Uterus (tissue), 4 donors: ENCODE measurements at places on chromosomes 11 and 22. TPM values are rescaled to one million over a fixed set of nuclear protein-coding genes. Genes with fewer than 3 reads are reported as not detected.

DNA sequence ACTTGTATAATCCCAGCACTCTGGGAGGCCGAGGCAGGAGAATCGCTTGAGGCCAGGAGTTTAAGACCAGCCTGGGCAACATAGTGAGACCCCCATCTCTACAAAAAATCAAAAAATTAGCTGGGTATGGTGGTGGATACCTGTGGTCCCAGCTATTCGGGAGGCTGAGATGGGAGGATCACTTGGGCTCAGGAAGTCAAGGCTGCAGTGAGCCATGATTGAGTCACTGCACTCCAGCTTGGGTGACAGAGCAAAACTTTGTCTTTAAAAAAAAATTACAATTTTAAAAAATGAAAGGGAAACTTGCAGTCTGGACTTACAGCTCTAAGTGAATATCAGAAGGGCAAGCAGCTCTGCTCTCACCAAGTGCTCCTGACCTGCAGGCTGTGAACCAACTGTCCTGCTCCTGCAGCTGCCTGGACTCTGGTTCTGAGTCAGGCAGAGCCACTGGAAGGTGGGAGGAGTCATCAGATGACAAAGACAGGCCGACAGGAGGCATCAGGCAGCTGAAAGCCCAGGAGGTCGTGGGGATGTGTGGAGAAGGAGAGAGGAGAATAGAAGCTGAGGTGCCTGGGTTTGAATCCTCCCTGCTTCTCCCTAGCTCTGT, 9.6 kb downstream of the SMTNL1 start:
- no peaks in the 10 kb centered on the region for H3K4me1 ChIP-seq
- no peak overlapping the region for H3K27ac ChIP-seq
- no peaks in the 10 kb centered on the region for H3K36me3 ChIP-seq
- H3K27me3 ChIP-seq, result no peaks in the 10 kb centered on the region

DNA sequence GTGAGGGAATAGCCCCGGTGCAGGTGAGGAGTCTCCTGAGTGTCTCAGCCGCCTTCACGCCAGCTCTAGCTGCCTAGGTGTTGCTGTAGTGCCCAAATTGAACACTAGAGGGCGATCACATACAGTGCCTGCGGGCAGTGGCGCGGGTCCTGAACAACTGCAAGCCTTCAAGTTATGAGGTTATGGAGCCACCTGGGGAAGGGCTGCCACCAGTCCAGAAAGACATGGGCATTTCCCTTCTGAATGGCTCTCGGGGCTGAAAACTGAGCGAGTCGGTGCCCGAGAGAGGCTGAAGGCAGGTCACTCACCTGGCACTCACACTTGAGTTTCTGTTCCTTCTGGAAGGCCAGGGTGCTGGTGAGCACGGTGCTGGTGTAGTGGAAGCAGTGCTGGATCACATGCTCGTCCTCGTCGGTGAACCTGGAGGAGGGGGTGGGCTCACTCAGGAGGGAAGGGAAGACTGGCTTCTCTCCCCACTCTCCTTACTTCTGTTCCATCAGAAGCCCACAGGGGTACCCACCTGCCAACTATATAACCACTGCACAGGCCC, 88.4 kb downstream of the PDE2A start:
- no peak overlapping the region for H3K27ac ChIP-seq
- H3K36me3 ChIP-seq, result no peaks in the 10 kb centered on the region
- H3K4me1 ChIP-seq, result peaks cover 6% of the 10 kb centered on the region
- H3K27me3 ChIP-seq, result peaks cover 9% of the 10 kb centered on the region
- DNase-seq, result peak; percentile 70

DNA sequence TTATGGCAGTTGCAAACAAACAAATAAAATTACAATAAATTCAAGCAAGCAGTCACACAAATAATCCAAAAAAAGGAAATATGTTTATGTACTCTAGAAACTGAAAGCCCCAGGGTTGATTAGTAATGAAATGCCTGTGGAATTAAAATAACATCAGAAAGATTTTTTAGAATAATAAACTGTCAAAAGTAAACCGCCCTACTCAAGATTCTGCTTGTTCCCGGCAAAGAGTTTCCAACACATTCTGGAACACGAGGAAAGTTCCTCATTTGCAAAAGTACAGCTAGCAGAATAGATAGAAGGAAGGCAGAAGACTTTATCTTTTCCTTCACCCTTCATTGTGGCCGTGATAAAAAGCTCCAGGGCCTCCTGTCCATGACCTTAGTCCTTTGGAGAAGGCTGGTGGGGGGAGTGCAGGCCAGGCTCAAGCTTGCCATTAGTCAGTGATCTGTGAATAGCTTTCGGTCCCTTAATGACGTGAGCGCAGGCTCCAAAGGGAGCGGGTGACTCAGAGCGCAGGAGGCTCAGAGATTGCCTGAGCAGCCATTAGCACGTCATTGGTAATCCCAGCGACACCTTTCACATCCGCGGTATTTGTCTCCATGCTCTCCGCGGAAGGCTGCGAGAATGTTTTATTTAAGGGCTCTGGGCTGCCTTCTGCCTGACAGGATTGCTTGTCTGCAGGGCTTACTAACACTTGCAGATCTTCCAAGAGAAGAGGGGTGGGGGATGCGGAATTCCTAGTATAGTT, 458.3 kb downstream of the METTL15 start:
- H3K27me3 ChIP-seq, result no peaks in the 10 kb centered on the region
- DNase-seq, result peak; percentile 12
- H3K36me3 ChIP-seq, result no peaks in the 10 kb centered on the region
- no peaks in the 10 kb centered on the region for H3K4me1 ChIP-seq
- H3K4me3 ChIP-seq, result no peak overlapping the region
- no peak overlapping the region for H3K27ac ChIP-seq

Gene ACRV1
- total RNA-seq, result not detected

DNA sequence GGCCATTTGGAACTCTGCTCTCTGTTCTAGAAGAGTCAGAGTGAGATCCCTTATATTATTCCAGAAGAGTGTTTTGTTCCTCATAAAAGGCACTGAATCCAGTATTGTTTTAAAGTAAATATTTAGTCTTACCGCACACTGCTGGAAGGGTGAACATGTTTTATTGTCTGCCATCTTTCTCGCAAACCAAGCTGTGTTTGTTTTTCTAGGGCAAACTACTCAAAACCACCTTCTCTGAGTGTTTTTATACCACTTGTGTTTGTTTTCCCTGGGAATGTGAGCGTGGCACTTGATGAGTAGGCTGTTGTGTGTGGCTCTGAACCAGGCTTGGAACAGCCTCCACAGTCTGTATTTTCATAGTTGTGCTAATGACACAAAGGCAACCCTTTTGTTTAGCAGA, 89.8 kb downstream of the DBX1 start:
- no peak for DNase-seq
- H3K4me1 ChIP-seq, result no peaks in the 10 kb centered on the region
- no peak overlapping the region for H3K4me3 ChIP-seq
- no peaks in the 10 kb centered on the region for H3K27me3 ChIP-seq
